Activated CD4-positive, alpha-beta T cell treated with anti-CD3 and anti-CD28 coated beads for 36 hours (primary cell): ENCODE measurements at places on chromosomes 6 and 20. TPM values are rescaled to one million over a fixed set of nuclear protein-coding genes. Genes with fewer than 3 reads are reported as not detected.

- DNase-seq = no peak
Measured at GRCh38 chr20:31845300-31845863, at the start of gene FOXS1. Gene FOXS1, minus strand, starts transcription at chr20:31845604. Its CDS starts 62 bp downstream, at chr20:31845542.

- peak; percentile 93 for DNase-seq
Measured at GRCh38 chr6:34888874-34889555, at the start of gene ANKS1A. Gene ANKS1A, plus strand, starts transcription at chr6:34889255. Its CDS starts 148 bp downstream, at chr6:34889403.

GRCh38 chr20:32796383-32796948 lies 23.3 kb upstream of the MAPRE1 start:
- no peak for DNase-seq

- no peak for DNase-seq
Measured at GRCh38 chr6:79094938-79095337, 16.9 kb upstream of the PHIP start.

DNA sequence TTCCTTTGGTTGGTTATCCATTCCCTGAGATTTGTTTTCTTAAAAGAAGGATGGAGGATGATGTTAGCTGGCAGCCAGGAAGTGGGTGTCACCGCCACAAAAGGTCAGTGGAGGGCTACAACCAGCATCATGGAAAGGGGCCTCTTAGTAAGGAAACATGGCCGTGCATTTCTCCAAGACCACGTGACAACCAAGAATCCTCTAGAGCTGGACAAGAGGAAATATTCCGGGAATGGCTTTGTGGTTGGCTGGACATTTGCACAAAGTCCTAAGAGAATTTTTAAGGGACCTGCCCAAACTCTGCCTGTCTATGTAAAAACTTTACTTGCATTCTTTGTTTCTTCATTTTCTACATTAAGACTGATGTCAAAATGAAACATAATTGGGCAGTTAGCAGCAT lies 399.9 kb upstream of the MARCKS start:
- no peak for DNase-seq

- DNase-seq = no peak
Measured at GRCh38 chr6:113626475-113626874, 230.7 kb upstream of the MARCKS start.

UNC5CL gene
- 1.9 TPM for total RNA-seq

- peak; percentile 99 for DNase-seq
Measured at GRCh38 chr6:30616811-30617564, at the start of gene PPP1R10. Gene PPP1R10, minus strand, starts transcription at chr6:30617243. Its CDS starts 7,299 bp downstream, at chr6:30609944.

KHDC1 gene
- 2.8 TPM for total RNA-seq

PHACTR2 gene
- total RNA-seq = 21.2 TPM

GRCh38 chr20:31547720-31548298 lies 33.6 kb downstream of the HM13 start:
- DNase-seq = no peak

TINAG gene
- total RNA-seq = not detected

DNA sequence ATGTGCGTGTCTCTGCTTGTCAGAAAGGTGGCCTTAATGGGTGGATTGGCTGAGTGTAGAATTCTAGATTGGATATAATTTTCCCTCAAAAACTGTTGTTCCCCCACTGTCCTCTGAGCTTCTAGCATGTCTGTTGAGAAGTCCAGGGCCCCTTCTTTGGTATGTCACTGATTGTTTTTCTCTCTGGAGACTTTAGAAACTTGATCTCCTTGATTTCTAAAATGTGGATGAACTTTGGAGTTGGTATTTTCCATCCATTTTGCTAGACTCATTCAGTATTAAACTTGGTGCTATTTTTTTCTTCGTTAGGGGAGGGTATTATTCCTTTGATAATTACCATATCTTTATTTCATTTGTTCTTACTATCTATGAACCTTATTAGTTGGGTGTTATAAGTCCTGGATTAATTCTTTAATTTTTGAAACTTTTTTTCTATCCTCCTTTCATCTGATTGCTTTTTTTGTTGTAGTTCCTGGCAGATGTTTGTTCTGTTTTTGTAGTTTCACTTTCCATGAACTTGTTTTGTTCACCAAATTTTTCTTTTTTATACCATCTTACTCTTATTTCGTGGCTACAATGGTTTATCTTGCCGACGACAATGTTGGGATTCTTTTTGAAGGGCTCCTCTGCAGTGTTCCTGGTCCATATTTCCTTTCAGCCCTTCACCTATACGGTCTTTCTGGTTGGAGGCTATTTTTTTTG lies 68.4 kb downstream of the ARID1B start:
- DNase-seq = no peak

GRCh38 chr6:47029865-47030561 lies 12.1 kb downstream of the ADGRF1 start:
- DNase-seq = no peak

GRCh38 chr6:108142240-108142639 lies 23.6 kb upstream of the NR2E1 start:
- DNase-seq = no peak

- DNase-seq = no peak
Measured at GRCh38 chr6:106226676-106227075, 98.9 kb downstream of the ATG5 start.

DNA sequence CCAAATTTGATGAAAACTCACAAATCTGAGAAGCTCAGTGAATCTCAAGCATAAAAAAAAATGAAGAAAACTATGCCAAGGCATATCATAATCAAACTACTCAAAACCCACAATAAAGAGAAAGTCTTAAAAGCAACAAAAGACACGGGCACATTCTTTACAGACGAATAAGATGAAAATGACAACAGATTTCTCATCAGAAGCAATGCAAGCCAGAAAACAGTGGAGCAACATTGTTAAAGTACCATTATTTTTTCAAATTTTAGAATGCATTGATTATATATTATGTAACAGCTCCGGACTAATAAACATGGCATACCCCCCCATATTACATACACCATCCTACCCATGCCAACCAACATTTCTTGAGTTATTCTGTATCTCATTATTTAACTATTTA lies 55.3 kb upstream of the INSM1 start:
- DNase-seq = no peak

PRDM1 gene
- total RNA-seq = 35.6 TPM

- no peak for DNase-seq
Measured at GRCh38 chr6:68279793-68280557, 355.1 kb upstream of the ADGRB3 start.

ENPP3 gene
- total RNA-seq = 0.57 TPM

DNA sequence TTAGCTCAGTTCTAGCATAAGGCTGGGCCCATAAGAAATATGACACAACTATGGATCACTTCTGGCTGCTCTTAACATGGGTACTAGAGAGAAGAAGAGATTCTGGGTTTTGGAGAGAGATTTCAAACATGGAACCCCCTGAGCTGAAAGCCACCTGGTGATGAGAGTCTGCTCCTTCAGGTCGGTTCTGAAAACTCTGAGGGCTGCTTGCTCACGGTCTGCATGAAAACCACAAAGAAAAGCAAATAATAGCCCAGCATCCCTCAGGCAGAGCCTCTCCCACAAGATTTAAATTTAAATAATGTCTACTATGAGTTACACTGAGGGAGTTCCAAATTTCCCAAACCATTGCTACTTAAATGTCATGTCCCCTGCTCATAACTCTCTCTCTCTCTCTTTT lies 301.5 kb downstream of the BMP7 start:
- DNase-seq = no peak

DNA sequence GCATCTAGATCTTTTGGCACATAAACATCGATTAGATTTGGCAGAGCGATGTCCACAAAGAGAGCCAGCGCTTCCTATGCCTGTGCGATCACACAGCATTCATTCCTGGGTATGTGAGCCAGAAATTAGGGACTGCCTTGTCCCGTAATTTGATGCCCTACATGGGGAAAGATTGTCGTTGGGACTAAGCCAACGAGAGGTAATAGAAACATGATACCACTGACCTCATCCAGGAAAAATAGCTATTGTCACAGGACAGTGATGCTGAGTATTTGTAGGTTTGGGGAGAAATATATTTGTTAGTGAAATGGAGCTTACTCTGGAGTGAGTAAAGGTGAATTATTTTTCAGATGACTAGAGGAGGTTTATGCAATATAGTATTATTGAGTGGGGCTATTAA lies 154.0 kb downstream of the TSHZ2 start:
- no peak for DNase-seq

DNA sequence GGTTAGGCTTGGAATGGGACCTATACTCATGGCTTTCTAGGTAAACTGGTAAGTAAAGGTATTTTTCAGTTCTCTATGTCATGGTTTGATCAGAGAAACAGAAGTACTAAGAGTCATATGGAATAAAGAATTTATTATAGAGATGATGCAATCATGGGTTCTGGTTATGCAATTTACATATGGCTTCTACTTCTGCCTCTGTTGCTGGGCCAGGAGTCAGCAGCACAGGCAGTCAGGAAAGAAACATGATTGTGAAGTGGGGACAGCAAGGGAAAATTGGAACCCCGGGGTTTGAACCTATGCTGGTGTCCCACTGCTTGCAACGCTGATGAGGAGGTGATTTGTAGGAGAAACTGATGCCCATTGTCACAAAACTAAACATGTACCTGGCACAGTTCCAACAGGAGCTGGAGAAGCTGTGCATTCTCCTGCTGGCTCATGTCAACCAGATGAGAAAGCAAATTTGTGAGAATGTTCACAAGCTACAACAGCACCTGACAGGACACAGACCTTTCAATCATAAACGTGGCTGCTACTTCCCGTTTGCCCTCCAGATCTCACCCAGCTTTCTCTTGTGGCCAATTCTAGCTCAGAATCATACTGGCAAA lies 887.1 kb downstream of the TFAP2A start:
- DNase-seq = no peak

GRCh38 chr6:168647271-168647670 lies 206.3 kb downstream of the SMOC2 start:
- no peak for DNase-seq

- DNase-seq = no peak
Measured at GRCh38 chr6:107082045-107082444, 33.3 kb downstream of the BEND3 start.

ZSCAN23 gene
- 1.9 TPM for total RNA-seq

DNA sequence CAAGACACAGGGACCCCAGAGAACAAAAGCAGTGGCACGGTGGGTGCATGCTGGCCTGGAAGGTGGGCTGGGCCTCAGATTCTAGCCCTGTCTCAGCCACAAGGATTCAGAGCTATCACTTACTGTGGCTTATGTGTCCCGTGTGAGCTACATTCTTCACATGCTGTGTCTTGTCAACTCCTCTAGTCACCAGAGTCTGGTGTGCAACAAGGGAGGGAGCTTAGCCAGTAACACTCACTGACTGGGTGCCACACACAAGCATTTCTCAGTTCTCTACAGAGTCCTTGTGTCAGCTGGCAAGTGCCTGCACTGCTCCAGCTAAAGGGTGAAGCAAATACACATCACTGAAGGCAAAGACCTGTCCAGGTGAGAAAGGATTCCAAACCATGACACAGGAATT lies 186.9 kb upstream of the CDYL start:
- no peak for DNase-seq

POLR1H gene
- 65.0 TPM for total RNA-seq

DNA sequence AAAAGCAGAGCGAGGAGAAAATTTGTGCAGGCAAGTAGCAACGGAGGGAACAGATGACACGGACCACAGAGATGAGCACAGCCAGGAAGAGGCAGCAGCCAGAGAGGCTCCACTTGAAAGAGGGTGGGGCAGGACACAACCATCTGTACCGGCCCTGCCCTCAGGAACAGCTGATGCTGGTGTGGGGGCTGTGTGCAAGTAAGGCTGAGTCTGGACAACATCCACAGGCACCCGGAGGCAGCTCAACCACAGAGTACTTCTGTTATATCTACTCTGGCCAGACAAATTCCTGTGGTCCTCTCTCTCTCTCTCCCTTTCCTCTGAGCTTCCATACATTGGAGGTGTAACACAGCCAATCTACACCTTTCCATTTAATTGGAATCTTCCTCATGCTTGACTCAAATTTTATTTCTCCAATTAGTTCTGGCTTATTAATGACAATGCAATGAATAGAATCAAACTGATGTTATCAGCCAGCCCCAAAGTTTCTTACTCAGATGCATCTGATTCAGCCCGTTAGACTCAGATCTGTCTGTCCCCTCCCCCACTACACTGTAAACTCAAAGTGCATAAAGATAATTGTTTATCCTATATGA lies 24.9 kb downstream of the KIF13A start:
- no peak for DNase-seq

GRCh38 chr6:14721103-14721758 lies 524.6 kb upstream of the JARID2 start:
- no peak for DNase-seq

- no peak for DNase-seq
Measured at GRCh38 chr20:32707691-32708581, 34.2 kb upstream of the C20orf203 start.
